ENCODE measurements at places on chromosomes 13 and 19.

DNA sequence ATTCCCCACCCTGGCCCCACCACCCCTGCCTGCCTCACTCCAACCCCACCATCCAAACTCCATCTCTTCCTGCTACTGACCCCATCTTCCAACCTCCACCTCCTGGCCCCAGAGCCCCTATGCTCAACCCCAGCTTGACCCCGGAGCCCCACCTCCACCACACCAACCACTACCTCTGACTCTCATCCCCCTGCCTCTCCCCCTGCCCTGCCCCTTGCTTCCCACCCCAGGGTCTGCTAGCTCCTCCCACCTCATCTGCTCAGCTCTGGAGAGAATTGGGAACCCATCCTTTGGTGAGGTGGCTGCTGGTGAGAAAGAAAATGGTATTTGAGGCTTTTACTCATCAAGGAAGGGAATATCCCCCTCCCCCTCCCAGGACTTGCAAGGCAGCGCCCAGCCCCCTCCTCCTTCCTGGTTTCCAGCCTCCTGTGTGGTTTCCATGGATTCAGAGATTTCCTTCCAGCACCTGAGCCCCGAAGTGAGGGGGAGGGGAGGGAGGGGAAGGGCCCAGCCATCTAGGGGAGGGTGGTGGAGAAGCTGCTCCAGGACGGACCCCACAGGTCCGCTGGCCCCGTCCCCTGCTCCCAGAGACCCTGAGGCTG lies 11.4 kb upstream of the PEPD start:
- no peak for DNase-seq

GRCh38 chr19:44675521-44675920 lies 4.2 kb downstream of the CEACAM19 start:
- no peak for DNase-seq

- no peak for DNase-seq
Measured at GRCh38 chr13:100523981-100524386, 64.6 kb downstream of the GGACT start.

- no peak for DNase-seq
Measured at GRCh38 chr13:42066542-42066941, 18.1 kb downstream of the DGKH start.

- DNase-seq: peak; percentile 31
Measured at GRCh38 chr19:512547-513365, 5.5 kb downstream of the TPGS1 start.

DNA sequence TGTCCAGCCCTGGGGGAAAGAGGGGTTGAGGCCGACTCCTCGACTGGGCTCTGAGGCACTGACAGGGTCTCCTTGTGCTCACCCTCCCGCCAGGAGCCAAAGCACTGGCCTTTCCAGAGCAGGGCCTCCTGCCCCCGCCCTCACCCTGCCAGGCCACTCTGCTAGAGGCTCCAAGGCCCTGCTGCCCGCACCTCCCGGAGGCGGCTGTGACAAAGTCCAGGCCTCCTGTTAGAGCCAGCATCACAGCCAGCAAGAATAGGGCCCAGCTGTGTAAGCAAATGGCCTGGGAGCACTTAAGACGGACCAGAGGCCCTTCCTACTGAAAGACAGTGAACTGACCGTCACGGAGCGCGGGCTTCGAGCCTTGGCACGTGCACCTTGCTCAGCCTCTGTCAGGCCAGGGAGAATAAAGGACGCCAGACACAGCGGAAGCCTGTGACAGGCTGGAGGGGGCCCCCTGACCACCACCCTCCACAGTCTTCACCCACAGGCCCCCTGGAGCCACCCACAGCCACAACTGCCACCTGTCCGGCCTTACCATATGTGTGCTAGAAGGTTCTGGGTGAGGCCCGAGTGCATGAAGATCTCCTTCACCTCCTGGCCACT lies 50.9 kb downstream of the EPS15L1 start:
- no peak for DNase-seq

DNA sequence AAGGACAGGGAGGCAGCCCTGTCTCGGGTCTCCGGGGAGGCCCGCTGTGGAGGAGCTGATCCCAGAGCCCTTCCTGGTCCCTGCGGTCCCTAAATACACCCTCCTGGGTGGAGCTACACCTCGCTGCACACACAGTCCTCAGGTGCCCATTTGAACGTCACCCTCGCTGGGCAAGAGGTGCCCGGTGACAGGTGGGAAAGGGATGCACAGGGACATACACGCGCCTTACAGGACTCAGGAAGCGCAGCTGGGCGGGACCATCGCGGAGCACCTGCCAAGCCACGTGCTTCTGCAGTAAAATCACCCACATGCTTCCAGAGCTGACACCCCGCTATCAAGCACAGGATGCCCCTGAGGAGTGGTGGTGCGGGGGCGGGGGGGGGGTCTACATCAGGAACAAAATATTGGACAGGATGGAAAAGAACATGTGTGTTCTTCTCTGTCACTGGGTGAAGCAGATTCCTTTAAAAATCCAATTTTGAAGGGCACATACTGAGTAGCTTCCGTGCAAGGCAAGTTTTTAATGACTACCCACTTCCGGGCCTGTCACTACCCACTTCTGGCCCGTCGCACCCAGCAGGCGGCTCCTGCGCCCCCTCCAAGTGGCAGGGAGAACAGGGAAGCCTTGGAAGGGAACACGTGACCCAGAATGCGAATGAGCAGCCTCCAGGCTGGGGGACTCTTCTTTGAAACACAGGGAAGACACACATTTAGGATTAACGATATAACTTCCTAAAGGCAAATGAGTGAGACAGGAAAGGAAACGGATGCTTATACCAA lies 78.9 kb downstream of the COL4A1 start:
- DNase-seq: no peak

GRCh38 chr13:39037410-39037879 lies 444 bp downstream of the PROSER1 start:
- no peak for DNase-seq

- DNase-seq: no peak
Measured at GRCh38 chr13:109154546-109154945, 525.1 kb downstream of the MYO16 start.

DNA sequence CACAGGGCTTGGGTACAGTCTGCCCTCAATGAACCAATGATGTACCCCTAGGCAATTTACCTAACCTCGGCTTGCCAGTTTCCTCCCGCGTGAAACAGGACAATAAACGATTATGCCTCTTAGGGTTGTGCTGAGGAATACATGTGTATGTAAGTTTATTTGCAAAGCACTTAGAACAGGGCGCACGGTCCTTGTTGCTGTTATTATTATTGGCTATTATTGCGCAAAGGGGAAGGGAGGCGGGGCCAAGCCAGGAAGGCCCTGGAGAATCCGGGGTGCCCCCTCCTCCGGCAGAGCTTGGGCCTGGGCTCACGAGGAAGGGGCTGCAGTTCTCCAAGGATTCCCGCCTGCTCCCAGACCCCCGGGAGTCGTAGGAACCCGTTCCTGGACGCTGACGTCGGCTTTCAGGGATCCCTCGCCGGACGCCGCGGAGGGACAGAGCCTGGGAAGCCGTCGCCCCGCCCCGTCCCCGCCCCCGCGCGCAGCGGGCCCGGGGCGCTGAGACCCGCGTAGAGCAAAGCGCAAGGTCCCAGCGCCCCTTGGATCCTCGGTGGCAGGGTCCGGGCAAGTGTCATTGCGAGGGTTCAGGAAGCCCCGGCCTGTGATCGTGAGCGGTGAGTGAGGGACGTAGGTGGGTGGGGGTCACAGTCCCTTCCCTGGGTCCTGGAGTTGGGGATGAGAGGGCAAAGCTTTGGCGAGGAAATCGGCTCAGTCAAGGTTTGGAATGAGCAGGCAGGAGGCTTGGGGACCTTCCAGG lies at the start of gene TMEM91:
Gene TMEM91, plus strand, starts transcription at position 293 of the 757 bp plus-strand sequence. CDS start 1,777 bp downstream, outside the sequence.
- DNase-seq: no peak

DNA sequence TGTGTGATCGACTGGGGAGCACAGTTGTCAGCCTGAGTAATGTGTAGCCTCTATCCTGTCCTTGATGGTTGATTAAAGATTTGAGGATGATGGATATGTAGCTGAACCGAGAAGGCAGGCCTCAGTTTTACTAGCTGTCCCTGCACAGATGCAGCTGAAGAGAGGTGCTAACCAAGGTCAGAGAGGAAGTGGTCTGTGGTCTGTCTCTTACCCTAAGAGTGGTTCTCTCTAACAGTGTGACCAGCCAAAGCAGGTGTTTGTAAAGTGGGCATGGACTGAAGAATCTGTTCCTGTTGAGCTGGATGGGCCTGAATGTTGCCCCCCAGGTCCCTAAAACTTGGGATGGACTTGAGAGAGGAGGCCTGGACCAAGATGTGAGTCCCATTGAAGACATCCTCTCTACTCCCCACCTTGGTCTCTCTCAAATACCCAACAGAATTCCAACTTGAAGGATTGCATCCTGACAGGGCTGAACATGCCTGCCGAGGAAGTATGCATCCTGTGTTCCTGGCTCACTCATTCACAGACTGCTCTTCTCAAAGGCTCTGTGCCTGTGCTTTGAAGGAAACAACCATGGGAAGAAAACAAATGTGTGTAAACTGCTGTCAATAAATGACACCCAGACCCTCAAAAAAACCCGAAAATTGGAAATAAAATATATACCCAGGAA lies 223.8 kb downstream of the MAB21L1 start:
- DNase-seq: no peak

DNA sequence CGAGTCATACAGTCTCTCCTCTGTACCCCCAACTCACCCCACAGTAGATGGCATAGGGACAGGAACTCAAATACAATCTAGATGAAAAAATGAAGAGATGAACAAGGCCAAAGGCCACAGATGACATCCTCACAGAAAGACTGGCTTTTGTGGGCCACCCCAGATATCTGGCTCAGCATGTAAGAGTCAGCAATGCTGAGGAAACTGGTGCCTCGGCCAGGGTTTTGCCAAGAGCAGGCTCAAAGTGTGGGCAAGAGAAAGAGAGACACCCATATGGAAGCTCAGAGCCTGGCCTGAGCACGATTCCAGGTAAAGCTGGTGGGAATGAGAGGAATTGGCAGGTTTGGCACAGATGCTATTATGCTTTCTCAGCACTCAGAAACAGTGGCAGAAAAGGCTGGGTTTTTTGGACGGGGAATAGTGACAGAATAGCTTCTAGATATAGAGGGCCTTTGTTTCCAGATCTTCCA lies 460.6 kb downstream of the FOXO1 start:
- DNase-seq: no peak

DNA sequence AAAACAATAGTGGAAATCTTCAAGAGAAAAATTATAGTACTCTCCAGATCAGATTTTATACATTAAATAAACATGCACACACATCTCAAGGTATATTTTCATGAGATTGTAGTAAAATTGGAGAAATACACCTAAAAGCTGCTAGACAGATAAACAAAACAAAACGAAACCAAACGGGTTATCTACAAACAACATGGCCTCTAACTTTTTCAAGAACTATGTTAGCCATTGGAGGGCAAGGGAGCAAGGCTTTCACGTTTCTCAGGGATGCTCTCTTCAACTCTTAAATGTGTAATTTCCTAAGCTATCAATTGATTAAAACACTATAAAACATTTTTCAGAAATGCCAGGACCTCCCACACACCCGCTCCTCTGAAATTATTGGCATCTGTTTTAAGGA lies 1262.4 kb upstream of the PCDH20 start:
- DNase-seq: no peak

- no peak for DNase-seq
Measured at GRCh38 chr19:38310986-38311385, 4.8 kb downstream of the YIF1B start.

DNA sequence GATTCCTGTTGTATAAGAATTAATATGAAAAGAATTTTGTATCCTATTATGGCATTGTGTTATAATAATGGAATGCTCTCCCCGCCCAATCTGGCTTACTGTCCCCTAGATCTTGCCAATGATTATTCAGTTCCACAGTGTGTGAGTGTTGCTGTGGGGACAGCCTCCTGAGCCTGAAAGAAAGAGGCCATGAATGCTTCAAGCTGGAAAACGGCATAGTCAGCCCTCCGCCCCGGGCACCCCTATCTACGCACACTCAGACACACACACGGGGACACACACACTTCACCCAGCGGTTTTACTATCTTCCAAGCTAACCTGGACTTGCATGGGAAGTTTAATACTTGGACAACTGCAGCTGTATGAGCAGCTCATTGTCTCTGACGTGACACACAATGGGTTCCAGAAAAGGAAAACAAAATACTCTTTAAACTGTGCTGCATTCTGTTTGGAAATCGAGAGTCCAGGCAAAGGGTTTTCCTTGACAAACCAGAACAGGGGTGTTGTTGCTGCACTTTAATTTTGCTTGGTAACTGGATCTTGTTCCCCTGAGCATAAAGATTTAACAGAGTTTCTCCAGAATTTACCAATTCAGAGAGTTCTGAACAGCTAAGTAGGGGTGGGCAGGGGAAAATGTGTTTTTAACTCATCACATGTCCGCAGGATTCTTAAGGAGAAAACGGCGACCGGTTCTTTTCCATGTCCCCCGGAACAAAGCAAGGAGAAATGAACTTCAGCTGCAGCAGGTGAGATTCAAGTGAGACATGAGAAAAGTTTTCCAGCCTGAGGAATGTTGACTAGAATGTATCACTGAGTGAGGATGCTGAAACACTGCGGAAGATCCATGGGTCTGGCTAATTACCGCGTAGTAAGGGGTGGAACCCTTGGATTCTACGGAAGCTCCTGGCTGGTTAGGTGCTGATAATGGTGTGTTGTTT lies 472.9 kb downstream of the FOXO1 start:
- DNase-seq: no peak

GRCh38 chr13:21081926-21082325 lies 20.5 kb upstream of the LATS2 start:
- no peak for DNase-seq

DNA sequence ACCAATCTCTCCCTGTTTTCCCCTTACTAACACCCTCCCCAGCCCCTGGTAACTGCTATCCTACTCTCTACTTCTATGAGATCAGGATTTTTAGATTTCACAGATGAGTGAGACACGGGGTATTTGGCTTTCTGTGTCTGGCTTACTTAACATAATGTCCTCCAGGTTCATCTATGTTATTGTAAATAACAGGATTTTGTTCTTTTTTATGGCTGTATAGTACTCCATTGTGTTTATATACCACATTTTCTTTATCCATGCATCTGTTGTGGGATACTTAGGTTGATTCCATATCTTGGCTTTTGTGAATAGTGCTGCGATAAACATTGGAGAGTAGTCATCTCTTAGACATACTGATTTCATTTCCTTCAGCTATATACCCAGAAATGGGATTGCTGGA lies 28.5 kb upstream of the ATP11A start:
- DNase-seq: no peak

GRCh38 chr19:17931532-17932191 lies 1.2 kb upstream of the CCDC124 start:
- no peak for DNase-seq

DNA sequence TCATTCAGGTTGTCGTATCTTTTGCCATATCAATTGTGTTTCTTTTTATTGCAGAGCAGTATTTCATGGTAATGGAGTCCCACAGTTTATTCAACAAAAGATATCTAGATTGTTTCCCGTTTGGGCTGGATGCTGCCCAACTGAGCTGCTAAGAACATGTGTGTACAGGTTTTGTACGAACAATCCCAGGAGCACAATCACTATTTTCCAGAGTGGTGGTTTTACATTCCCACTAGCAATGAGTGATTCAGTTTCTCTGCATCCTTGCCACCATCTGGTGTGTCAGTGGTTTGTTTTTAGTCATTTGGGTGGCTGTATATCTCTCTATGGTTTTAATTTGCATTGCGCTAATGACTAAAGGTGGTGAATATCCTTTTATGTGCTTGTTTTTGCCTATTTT lies 52.7 kb upstream of the ZDHHC20 start:
- no peak for DNase-seq

- no peak for DNase-seq
Measured at GRCh38 chr13:44573790-44574465, 2.2 kb downstream of the TSC22D1 start.
